ENCODE measurements at places on chromosomes 1 and 21.

- DNase-seq = no peak
Observed at GRCh38 chr1:198106011-198106410, 50.8 kb upstream of the NEK7 start.

- peak; percentile 84 for DNase-seq
Observed at GRCh38 chr1:59026472-59026948, 242.7 kb upstream of the JUN start.

- no peak for DNase-seq
Observed at GRCh38 chr21:45269861-45270260, 17.8 kb downstream of the POFUT2 start.

- no peak for DNase-seq
Observed at GRCh38 chr21:46253610-46254124, 25.1 kb upstream of the LSS start.

DNA sequence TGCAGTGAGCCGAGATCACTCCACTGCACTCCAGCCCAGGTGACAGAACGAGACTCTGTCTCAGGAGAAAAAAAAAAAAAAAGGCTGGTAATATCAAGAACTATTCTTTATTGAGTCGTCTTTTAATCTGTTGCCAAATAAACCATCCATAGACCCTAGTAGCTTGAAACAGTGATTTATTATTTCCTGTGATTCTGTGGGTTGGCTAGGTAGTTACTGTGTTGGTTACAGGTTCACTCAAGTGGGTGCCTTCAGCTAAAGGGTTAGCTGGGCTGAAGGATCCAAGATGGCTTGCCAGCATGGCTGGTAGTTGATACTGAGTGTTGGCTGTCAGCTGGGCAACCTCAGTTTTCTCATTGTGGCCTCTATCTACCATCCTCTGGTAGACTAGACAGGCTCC, 9.2 kb downstream of the TLCD4 start:
- DNase-seq = no peak

- peak; percentile 1 for DNase-seq
Observed at GRCh38 chr1:232385221-232385620, 244.7 kb downstream of the SIPA1L2 start.

DNA sequence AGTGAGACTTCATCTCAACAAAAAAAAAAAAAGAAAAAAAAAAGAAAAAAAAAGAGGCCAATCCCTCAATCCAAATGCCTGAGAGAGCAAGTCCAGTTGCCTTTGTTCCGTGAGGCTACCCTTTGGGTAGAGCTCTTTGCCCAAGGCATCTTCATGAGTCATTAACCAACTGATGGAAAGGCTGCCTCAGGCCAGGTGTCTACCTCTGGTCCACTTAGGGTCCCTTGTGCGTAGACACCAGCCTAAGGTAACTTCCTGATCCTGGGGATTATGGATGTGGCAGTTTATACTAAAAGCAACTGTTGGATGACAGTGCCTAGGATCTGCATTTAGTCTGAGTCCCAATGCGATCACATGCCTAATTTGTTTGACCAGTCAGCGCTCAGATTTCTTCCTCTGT, 20.7 kb upstream of the ZNF326 start:
- no peak for DNase-seq

- no peak for DNase-seq
Observed at GRCh38 chr1:67061266-67061665, 7.3 kb upstream of the SLC35D1 start.

DNA sequence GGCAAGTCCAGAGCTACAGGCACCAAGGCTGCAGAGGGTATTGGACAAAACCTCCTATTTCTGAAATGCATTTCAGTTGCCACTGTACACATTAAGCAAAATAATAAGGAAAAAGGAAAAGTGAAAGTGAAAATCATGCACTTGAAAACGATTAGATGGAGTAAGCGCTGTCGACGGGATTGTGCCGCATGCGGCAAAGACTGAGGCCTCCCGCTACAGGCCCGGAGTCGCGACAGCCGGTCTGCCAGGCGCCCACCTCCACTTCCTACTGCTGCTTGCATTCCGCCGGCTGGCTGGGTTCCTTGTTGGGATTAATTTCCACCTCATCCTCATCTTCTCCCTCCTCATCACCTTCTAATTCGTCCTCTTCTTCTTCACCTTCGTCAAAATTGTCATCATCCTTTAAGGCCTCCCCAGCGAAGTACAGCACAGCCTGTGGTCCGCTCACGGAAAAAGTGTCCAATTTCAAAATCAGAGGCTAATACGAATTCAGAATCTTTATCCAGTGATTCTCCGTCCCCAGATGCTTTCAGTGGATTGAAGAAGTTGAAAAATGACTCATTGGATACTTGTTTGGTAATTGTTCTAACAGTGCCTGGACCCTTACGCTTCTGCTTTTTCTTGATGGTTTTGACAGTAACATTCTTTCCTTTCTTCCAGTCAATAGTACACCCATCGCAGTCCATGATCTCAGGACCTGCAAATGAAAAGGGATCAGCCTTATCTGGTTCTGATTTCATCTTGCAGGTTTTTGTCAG, 38.0 kb downstream of the CD58 start:
- no peak for DNase-seq

DNA sequence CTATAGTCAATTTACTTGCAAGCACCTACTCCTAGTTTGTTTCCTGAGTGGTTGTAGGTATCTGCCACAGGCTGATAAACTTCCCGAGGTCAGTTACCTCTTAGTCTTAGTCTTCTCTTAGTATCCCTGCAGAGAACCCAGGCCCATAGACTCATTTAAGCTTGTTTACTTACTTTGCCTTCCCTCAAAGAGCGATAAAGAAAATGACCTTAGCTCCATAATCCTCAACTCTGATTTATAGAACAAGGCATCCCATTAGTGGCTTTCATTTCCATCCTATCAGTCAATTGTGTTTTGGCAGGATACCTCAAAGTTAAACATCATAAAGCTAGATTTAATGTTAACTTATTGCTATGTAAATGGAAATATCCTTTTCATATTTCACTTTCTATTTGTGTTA, 119.7 kb downstream of the UCHL5 start:
- DNase-seq = no peak

DNA sequence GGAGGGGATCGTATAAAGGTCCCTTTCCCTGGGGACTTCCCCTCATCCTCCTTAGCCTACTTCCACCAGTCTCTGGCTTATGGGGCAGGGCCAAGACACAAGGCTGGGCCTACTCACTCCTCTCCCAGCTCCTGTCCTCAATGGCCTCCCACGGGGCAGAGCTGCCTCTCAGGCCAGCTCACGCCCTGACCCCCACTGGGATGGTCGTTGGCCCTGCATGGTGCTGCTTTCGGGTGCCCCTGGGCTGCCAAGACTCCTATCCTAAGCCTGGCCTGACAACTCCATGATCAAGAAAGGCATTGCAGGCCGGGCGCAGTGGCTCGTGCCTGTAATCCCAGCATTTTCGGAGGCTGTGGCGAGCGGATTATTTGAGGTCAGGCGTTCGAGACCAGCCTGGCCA, 6.2 kb downstream of the CPLANE2 start:
- no peak for DNase-seq

DNA sequence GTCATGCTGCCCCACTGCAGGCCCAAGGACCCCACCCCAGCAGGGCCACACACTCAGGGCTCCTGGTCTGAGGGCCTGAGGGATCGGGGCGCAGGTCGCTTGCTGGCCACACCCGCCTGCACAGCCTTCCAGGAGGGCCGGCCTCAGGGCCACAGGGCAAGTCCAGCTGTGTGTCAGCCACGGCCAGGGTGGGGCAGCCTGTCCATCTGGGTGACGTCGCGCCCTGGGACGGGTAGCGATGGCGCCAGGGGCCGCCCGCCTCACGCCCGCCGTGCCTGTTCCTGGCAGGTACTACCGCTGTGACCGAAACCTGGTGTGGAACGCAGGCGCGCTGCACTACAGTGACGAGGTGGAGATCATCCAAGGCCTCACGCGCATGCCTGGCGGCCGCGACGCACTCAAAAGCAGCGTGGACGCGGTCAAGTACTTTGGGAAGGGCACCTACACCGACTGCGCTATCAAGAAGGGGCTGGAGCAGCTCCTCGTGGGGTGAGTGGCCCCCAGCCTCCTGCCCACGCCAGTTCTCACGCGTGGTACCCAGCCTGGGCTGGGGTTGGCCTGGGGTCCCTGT, 2.5 kb downstream of the COL6A1 start:
- no peak for DNase-seq

DNA sequence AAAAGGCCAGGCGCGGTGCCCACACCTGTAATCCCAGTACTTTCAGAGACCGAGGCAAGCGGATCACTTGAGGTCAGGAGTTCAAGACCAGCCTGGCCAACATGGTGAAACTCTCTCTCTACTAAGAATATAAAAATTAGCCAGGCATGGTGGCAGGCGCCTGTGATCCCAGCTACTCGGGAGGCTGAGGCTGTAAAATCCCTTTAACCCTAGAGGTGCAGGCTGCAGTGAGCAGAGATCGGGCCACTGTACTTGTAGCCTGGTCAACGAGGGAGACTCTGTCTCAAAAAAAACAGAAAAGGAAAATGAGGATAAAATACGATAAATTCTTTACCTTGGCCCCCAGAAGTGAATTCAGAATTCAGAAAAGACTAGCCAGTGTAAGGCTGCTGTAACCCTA, 1.6 kb downstream of the TMEM50B start:
- DNase-seq = no peak

- no peak for DNase-seq
Observed at GRCh38 chr1:14800500-14801076, 202.1 kb downstream of the KAZN start.

- no peak for DNase-seq
Observed at GRCh38 chr1:4052657-4053056, 152.6 kb upstream of the C1orf174 start.

- no peak for DNase-seq
Observed at GRCh38 chr1:179857009-179857408, 20.6 kb downstream of the TOR1AIP2 start.

- no peak for DNase-seq
Observed at GRCh38 chr1:28540651-28541050, 12.2 kb upstream of the TRNAU1AP start.

DNA sequence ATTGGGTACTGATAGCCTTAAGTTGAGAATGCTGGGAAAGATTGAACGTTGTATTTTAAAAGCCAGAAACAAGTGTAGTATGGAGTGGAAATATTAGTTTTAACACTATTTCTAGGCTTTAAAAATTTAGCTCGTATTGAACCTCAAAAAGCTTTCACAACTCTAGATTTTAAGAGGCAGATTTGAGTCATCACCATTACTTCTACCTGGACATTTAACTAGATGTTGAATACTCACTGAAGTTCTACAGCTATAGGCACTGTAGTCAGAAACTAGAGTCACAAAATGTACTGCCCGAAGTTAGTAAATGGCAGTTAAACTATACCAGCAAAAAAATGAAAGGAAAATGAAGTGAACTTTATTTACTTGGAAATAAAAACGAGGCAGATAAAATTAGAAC, 96.5 kb downstream of the NEK7 start:
- no peak for DNase-seq

- DNase-seq = no peak
Observed at GRCh38 chr21:41318218-41318617, 1.6 kb downstream of the FAM3B start.

DNA sequence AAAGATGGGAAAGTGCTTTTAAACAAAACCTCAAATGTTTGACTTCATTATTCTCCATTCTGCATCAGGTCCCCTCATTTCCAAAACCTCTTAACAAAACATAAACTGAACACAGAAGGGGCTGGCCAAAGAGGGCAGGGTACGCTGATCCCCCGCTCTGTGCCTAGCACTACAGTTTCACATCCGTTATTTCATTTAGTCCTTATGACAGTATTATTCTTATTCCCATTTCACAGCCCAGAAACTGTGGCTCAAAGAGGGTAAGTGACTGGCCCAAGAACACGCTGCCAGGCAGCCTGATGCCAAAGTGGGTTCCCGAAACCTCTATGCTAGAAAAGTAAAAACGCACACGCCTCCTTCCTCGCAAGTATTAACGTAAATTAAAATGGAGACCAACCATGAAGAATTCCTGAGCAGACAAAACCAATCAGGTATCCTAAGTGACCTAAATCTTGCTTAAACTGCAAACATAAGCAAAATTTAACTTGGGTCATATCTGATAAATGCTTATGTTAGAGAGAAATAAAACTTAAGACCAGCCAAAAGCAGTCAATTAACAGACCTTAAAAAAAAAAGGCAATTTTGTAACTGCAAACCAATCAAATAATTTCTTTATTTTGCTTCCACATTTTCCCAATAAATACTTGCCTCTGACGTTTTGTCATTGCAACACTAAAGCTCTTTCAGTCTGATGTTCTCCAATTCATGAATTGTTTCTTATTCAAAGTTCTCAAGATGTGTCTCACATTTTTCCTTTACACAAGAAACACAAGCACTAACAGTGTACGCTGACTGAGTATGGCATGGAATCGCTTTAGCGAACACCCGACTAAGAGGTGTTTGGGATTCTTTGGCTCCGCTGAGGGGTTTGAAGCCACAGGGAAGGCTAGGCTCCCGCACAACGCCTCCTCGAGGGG, 653 bp downstream of the CASP9 start:
- no peak for DNase-seq

- DNase-seq = no peak
Observed at GRCh38 chr1:107896936-107897335, 68.0 kb downstream of the VAV3 start.

- DNase-seq = no peak
Observed at GRCh38 chr21:34035619-34036354, 37.6 kb upstream of the MRPS6 start.

DNA sequence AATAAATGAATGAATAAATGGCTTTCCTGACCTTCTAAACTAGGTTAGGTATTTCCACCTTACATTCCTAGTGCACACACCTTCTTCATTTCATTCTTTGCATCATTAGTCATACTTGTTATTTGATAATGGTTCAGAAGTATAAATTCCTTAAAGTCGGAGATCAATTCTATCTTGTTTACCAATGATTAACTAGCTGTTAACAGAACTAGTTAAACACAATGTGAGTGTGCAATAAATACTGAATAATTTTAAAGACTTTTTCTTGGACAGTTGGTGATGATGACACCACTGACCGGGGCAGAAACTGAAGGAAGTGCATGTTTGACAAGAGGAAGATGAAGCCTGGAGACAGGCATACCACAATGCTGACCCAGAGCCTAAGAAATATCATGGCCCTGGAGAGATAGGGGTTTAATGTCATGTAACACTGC, 207.1 kb upstream of the DEPDC1 start:
- DNase-seq = no peak

GRCh38 chr1:163240705-163241104, 38.0 kb upstream of the RGS5 start:
- DNase-seq = no peak

DNA sequence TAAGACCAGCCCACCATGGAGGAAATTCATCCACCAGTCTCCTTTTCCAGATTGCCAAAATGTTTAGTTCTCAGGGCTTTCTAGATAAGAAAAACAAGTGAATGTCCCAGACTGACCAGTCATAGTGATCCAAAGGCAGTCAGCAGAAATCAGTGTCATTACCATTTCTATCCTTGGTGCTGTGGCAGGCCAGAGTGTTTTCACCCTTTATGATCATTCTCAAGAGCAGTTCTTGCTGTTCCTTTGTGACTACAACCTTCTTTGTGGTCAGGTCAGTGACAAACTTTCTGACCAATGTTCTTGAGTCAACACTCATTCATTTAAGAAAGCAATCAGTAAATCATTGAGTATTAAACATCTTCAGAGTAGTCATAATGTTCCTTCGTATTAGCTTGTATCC, 7.3 kb upstream of the DHCR24 start:
- DNase-seq = no peak

Data from HFFc6 (cell line).